C1 segment of cervical spinal cord (tissue), 14 donors: ENCODE measurements at places on chromosomes 4 and X.

DNA sequence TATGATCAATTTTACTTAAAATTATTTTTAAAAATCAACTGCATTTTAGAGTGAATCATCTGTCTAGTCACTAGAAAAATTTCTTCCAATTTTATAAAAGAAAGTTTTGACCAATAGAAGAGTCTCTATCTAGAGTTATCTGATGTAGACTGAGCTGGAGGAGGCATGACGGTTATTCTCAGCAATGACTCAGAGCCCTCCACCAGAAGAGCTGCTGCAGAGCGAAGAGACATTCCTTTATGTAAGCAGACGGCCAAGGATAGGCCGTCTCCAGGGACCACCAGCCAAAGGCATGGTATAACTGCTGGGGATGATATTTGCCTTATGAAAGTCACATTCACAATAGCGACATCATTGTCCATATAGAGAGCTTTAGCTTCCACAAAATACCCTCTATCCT, 23.0 kb downstream of the LDB2 start:
- DNase-seq = no peak

DNA sequence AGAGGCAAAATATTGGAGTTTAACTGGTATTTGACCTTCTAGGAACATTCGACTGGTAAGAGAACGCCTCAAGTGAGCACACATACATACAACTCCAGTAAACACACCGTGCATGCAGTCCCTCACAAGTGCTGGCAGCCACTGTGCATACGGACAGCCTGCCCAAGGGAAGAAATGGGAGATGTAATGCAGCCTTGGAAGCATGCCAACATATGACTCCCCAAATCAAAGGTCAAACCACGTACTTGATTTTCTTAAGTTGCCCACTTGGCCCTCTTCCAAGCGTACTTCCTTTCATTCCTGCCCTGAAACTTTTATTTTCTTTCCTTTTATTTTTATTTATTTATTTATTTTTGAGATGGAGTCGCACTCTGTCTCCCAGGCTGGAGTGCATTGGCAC, 206.6 kb downstream of the SPRY1 start:
- DNase-seq = no peak

DNA sequence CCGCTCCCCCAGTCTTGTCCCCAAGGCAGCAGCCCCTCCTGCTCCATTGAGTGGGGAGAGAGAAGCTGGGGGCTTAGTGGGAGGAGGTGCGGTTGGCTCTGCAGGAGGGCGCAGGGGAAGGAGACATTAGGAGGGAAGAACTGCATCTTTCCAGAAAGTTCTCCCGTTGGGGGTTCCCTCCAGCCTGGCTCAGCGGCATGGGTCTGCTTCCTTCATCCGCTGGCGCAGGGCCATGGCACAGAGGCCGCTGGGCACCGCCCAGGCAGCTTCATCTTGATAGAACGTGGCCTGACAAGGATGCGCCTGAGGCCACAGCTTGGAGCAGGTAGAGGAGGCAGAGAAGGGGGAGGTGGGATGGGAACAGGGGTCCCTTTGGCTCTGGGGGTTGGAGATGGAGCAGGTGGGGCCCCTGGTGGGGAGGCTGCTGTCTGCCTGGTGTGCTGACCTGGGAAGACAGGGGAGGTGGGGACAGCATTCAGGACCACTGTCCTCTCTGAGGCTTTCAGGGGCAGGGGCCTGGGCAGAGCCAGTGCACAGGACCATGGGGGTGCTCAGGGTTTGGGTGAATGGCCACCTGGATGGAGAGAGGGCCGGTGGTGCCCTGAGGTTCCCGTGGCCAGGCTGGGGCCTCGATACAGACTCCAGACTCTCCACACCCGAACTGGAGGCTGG, 12.1 kb downstream of the DOK7 start:
- no peak for DNase-seq

GRCh38 chrX:110268886-110269285, 49.0 kb downstream of the AMMECR1 start:
- DNase-seq = no peak

GRCh38 chr4:1758306-1759121, 34.6 kb upstream of the FGFR3 start:
- DNase-seq = no peak

GRCh38 chr4:153014460-153014859, 78.3 kb downstream of the FHDC1 start:
- DNase-seq = no peak

DNA sequence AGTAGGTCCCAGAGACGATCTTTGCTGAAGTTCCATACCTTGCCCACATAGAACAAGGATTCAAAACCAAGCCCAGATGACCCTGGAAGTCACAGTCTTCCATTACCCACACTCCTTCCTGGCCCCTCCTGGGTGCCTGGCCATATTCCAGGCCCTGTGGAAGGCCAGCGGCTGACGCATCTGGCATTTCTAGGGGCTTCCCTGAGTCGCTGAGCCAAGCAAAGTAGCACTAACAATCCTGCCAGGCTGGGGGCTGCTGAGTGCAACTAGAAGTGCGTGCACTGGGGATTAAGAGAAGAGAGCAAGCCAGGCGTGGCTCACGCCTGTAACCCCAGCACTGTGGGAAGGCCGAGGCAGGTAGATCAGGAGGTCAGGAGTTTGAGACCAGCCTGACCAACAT, 175.2 kb upstream of the CPEB2 start:
- DNase-seq = no peak

DNA sequence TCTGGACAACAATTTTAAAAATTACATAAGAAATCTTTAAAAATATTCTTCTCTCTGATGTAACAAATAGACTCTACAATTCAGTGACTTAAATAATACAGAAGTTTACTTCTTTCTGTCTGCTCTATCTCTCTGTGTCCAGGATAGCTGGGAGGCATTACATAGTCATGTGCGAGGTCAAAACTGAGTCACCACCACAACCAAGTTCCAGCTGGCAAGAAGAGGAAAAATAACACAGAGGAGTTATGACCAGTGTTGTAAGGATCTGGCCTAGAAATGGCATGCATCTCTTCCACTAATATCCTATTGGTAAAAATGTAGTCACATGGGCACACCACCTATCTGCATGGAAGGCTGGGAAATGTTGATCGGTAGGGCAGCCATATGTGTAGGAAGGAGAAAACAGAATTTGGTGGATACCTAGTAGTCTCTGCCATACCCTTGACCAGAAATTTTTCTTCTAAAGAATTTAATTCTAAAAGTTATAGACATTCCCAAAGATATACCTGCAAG, 39.4 kb upstream of the WDFY3 start:
- no peak for DNase-seq

- DNase-seq = no peak
Observed at GRCh38 chrX:70478526-70479245, 34.1 kb downstream of the DLG3 start.

DNA sequence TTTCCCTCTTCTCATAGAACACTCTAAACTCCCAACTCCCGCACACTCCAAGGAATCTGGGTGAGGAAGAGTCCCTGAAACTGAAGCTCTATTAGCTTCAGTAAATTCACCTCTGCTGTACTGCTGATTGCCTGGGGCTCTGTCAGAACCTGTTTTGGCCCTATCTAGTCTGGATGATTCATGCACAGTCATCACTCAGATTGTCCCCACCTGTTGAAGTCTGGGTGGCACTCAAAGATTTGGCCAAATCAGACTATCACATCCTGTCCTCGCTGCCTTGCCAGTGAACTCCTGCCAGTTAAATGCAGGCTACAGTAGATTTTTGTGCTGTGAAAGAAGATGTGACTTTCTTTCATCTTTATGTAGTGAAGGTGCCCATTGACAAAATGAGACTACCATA, 63.5 kb upstream of the EMCN start:
- no peak for DNase-seq

DNA sequence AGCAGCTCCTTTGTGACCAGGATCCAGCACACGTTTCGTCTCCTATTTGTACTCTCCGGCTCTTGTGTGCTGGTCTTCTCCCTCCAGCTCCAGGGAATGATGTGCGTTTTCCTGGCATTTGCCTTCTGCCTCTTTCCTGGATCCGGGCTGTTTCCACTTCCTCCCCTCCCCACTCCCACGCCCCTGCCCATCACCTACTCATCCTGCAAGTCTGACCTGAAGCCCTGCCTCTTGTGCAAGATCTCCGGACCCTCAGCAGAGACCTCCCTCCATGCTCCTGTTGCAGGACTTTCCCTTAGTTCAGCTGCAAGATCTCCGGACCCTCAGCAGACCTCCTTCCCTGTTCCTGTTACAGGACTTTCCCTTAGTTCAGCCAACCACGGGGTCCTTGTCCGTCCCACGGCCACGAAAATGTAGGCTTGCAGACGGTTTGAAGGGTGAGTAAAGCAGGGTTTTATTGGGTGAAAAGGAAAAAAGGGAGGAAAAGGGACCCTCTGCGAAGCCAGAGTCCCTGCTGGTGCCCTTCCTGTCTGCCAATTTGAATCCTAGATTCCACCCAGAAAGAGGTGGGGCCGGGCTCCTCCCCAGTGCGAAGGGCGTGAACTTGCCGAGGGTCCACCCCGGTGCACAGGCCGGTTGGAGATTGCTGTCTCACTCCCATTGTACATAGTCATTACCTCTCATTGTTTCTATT, 74.4 kb upstream of the IRF2 start:
- no peak for DNase-seq

DNA sequence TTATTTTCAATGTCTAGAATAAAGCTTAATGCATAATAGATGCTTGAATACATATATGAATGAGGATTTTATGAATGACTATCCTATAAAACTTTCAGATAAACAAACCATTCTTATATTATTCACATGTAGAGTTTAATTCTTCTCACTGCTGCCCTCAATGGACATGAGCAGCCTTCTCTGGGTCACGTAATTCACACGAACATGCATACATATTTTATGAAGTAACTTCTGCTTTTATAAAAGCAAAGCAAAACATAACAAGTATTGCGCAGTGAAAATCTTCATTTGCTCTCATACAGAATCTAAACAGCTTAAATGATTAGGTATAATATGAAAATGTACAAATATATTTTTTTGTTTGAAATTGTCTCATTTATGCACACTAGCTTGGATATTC, 116.7 kb downstream of the TMA16 start:
- no peak for DNase-seq

GRCh38 chrX:68665502-68665901, 18.0 kb downstream of the STARD8 start:
- DNase-seq = no peak

DNA sequence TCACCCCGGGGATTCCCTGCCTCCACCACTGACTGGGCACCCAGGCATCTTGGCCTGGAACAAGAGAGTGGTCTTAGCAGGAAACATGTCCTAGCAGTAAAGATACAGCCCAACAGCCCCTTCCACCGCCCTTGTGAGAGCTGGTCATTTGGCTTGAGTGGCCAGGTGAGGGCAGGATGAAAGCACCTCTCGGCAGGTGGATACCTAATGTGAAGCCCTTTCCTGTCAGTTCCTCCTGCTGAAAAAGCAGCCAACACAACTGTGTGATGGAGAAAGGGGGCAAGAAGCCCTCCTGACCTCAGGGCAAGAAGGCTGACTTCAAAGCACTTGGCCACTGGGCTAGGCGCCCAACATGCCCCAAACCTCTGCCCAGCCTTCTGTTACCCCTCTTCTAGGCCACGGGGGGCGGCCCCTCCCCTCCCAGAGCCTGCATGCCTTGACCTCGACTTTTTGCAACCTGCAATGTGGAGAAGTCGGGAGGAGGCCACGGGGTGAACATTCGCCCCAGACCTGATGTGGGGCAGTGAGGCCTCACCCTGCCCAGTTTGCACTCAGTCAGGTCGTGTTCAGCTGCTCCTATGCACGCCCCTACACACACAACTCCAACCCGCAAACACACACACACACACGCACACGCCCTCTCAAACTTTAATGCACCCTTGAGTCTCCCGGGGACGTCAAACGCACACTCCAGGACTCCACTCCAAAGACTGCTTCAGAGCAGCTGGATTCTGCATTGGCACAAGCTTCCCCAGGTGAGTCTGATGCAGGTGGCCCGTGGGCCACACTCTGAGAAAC, 1.1 kb downstream of the LGI2 start:
- no peak for DNase-seq

GRCh38 chrX:14528629-14529289, 577 bp upstream of the GLRA2 start:
- DNase-seq = peak; percentile 21

GRCh38 chr4:140088323-140088967, 65.5 kb downstream of the MAML3 start:
- no peak for DNase-seq

DNA sequence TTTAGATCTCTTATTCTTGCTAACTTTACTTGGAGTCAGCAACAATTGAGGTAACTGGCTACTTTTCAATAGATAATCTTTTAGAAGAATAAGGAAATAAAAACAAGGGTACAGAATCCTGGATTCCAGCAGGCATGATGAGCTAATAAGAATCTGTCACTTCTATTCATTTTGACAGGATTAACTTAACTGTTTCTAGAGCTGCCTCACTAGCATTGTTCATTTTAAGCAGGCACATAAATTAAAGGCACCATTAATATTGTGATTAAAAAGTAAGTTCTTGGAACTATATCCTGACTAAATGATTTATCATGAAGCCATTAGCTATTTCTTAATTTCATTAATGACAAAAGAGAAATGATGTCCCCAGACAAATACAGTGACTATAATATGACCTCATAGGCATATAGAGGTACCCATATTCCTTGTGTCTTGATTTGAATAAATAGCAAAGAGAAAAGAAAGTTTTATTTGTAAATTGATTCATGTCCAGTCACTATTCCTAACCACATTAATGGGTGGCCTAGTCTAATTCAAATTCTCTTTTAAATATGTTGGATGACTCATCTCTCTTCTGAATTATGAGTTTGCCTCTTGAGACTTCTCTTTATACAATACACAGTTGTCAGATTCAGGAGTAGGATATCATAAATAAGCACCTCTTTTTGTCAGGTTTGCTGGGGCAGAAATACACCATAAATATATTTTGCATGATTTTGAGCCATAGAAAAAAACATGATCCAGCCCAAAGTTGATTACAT, 343.0 kb downstream of the SLITRK2 start:
- no peak for DNase-seq

DNA sequence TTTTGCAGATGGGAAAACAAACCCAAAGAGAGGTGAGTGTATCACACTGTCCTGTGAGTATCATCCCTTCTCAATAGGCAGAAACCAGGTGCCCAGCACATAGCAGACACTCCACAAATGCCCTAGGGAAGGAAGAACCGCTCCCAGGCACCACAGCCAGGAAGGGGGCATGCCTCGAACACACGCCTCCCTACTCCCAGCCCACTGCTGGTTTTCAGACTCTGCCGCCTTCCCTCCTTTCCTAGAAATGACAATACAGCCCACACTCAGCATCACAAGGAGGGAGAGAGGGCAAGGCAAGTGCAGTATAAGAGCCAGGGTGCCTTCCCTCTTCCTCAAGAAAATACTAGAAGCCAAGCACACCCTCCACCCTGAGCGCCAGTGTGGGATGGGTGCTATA, 16.2 kb downstream of the JAKMIP1 start:
- no peak for DNase-seq

GRCh38 chr4:106762666-106763443, 273.3 kb downstream of the DKK2 start:
- no peak for DNase-seq

DNA sequence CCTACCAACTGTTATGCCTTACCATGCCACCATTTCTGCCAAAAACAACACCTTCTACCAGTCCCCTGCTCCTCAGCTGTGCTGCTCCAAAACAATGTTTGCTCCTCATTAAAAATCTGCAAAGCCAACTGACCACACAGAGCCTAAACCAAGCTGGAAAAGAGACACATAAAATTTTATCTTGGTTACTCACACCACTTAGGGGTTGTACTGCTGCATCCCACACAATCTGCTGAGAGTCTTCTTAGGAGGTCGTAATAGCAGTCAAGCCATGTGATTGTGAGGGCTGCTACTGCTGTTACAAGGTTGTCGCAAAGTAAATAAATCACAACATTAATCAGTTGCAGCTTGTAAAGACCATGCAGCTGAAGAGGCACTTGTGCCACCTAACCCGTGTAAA, 607.4 kb upstream of the FAM241A start:
- DNase-seq = no peak

- no peak for DNase-seq
Observed at GRCh38 chrX:155888139-155888538, 7.0 kb downstream of the VAMP7 start.
